NCI-H774 (cell line): ENCODE measurements at places on chromosomes 1 and 21.

- DNase-seq = no peak
These were observed 58.5 kb upstream of the BCAR3 start for GRCh38 chr1:93740157-93740556.

- no peak for DNase-seq
These were observed 31.9 kb upstream of the POFUT2 start for GRCh38 chr21:45319461-45320211.

- peak; percentile 68 for DNase-seq
These were observed 255.9 kb downstream of the NFIA start for GRCh38 chr1:61337981-61338848.

GRCh38 chr1:243849421-243850201 lies 432 bp downstream of the AKT3 start:
- DNase-seq = no peak

GRCh38 chr21:29332461-29333362 lies 34.0 kb downstream of the BACH1 start:
- DNase-seq = no peak

GRCh38 chr1:217526636-217527035 lies 104.3 kb downstream of the GPATCH2 start:
- no peak for DNase-seq

GRCh38 chr1:214993419-214993818 lies 89.1 kb upstream of the KCNK2 start:
- DNase-seq = no peak

DNA sequence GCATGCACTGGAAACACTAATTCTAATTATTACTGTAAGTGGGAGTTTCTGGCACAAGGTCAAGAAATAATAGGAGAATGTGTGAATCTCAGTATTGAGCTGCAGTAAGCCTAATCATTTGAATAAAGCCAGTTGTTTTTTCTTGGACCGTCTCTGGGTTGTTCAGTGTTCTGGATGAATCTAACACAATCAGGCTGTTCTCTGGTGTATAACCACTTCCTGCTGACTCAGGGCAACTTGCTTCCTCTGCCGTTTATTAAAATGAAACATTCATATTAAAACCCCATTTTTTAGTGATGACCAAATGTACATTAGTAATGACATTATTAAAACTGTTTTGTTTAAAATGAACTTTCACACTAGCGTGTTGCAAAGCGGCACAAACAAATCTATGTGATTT lies 273.1 kb upstream of the SNX7 start:
- DNase-seq = no peak

GRCh38 chr1:113930499-113931161 lies 1.5 kb downstream of the HIPK1 start:
- no peak for DNase-seq

DNA sequence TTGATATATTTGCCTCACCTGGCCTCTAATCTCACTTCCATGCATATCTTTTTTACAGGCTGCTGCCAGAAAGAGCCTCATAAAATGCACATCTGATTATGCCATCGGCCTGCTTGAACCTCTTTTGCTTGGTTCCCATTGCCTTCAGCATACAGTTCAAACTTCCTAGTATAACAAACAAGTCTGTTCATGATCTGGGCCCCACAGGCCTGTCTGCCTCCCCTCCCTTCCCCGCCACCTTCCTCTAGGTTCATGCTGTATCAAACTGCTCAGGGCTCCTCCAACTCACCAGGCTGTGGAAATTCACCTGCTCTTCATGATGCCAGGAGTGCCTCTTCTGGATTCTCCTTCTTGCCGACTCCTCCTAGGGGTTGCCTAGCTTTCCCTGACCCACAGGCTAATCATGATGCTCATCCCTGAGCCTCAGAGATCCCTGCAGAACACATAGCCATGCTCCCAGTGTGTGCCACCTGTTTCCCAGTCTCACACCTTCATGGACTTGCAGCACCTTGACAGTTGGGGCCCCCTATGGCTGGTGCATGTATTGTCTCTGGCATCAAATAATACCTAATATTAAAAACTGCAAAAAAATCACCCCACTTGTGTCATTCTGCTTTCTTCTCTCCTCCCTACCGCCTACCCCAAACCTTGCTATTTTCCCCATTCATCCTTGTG lies 33.7 kb upstream of the CD2 start:
- no peak for DNase-seq

DNA sequence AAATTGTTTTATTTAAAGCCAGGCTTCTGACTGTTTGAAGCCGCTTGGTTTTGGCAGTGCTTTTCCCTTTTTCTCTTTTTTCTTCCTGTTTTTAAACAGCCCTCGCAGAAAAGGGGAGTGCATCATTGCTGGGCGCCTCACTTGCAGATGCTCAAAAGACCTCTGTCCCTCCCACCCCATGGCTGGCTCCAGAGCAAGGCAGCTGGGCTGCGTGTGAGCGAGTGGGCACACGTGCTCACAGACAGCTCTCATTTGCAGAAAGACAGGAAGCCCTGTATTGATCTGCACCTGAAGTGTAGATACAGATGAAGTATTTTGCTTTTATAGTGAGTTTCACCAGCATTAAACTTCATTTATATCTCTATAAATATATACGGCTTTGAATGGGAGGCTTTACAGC lies 8.8 kb downstream of the TNR start:
- no peak for DNase-seq

- DNase-seq = no peak
These were observed 10.8 kb downstream of the UTP25 start for GRCh38 chr1:209838537-209838936.

GRCh38 chr1:20903437-20903836 lies 116.3 kb upstream of the HP1BP3 start:
- DNase-seq = no peak

DNA sequence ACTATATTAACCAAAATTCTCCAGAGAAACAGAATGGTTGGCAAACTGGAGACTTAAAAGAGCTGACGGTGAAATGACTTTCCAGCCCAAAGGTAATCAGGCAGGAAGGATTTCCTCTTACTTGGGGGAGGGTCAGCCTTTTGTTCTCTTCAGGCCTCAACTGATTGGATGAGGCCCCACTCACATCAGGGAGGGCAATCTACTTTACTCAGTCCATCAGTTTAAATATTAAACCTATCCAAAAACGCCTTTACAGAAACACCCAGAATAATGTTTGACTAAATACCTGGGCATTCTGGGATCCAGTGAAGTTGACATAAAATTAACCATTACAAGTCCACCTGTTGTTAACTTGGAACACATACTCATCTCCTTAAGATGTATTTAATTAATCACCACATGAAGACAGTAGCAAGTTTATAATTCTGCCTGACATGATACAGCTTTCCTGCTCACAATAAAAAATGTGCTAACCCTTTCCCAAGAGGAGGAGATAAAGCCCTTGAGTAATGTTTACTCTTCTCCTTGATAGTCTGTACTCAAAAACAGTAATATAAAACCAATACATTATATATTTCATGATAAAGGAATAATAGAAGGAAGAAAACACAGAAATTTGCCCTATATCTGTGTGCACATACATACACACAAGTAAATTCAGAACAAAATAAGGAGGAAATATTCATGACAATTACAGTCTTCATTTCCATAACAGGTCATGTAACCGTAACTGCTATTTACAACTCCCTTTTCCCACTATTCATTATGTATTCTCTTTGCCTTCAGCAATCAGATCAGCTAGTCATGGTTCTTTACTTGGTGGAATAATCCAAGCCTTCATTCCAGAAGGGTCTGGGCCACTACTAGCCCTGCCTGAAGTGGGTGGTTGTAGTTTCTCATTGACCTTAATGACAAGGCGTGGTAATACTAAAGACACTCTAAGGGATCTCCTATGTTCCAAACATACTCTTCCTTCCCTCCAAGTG lies 107.5 kb upstream of the RUNX1 start:
- DNase-seq = no peak

- peak; percentile 53 for DNase-seq
These were observed 401.3 kb downstream of the HHAT start for GRCh38 chr1:210730023-210730422.

DNA sequence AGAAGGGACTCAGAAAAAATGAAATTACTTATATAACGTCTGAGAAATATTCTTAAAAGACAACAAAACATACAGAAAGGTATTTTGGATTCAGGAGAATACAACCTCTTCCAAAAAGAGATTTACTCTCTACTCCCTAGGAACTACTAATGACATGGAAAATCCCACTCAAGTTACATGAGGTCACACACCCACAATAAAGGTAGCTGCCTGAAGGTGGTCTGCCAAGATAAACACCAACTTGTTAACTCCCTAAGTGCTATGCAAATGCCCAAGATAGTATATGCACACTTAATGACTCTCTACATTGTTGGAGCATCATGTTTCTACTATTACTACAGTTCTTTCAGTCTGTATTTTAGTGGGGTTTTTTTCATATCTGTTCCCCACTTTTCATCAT lies 26.5 kb downstream of the RERE start:
- DNase-seq = no peak

DNA sequence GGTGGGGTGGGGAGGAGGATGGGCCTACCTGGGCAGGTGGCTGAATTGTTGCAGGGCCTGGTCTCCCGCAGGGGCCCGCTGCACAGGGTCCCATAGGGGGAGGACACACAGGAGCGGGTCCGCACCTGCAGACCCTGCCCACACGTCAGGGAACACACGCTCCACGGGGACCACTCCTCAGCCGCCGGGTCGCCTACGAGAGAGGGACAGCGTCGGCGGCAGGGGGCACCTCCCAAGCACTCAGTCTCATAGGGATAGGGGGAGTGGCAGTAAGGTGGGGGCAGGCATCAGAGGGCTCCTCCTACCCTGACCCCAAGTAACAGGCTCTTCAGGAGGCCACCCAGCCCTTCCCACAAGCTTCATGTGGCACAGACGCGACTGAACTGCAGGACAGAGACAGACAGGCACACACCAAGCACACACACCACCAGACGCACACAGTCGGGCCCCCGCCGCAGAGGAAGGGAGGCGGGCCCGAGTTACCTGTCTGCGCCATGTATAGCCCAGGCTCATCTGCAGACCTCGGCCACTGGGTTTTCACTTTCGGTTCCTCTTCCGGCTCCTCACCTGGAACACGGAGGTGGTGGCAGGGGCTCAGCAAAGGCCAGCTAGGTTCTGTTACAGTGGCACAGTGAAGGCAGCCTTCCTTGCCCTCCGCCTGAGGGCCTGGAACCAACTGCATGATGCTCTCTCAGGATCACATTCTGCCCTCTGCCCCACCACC lies 19.8 kb downstream of the ADGRB2 start:
- no peak for DNase-seq

DNA sequence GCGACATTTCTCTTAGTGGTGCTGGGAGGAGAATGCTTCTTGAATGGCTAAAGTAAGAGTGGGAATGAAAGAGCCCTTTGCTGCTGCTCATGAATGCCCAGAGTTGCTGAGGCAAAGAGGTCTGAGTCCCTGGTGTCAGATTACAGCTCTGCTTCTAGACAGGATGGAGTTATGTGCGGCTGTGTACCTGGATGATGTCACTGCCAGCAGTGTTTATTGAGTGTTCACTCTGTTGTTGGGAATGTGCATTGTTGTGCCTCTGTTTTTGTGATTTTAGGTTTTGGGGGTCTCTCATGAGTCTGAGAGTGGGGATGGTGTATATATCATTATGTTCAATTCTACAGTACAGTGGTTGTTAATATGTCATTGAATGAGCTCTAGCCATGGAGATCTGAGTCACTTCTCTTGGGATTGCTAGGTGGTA lies 2.7 kb downstream of the CDC14A start:
- peak; percentile 34 for DNase-seq

- DNase-seq = no peak
These were observed 19.7 kb upstream of the TLCD4 start for GRCh38 chr1:95097426-95097825.

DNA sequence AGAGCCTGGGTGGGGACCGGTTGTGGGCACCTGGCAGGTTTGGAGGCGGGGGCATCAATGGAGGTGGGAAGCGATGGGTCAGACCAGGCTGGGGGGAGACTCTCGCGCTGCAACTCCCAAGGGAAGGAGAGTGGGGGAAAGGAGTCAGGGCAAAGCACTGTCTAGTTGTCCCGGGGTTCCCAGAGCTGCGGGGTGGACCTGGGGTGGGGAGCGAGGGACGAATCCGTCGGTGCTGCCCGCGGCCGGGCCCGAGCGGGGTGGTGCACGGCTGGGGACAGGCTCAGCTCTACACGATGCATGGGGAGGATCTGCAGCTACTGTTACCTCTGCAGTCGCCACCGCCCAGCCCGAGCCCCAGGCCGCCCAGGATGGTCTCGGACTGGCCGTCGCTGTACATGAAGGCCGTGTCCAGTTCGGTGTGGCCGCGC lies 427 bp downstream of the AKR7A2 start:
- no peak for DNase-seq

- no peak for DNase-seq
These were observed 121.8 kb downstream of the NTNG1 start for GRCh38 chr1:107262467-107263286.

GRCh38 chr1:162284206-162284955 lies 92.3 kb downstream of the SPATA46 start:
- DNase-seq = no peak

- no peak for DNase-seq
These were observed 61.8 kb downstream of the ITPKB start for GRCh38 chr1:226677027-226678020.

DNA sequence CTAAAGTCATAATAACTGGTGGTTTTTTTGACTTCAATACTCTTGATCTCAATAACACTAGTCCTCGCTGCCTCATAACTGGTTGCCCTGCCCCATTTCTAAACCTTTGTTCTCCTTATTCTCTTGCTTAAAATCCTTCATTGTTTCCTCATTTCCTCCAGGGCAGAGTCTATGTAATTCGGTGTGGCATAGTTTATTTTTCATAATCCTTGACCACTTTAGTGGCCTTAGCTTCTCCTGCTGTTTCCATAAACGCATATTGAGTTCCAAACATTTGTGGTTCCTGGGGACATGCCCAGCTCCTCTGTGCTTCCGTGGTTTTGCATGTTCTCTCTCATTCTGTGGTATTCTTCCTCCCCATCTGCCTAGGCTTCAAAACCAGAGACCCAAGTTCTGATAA lies 19.0 kb upstream of the TLCD4 start:
- no peak for DNase-seq

DNA sequence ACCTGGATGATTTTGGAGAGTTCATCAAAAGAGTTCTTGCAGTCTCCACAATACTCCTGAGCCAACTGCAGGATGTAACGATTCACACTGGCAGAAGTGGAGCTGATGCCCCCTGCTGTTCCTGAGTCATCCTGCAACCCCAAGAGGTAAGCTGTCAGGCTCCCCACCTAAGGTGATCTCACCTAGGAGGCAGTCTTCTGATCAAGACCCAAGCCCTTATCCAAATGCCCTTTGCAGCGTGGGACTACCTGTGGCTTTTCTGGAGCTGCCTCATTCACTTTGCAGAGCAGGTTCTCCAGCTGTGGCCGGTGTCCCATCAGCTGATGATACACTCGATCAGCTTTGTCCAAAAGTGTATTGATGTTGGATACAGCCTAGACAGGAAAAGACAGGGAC lies 96.4 kb downstream of the UBR4 start:
- no peak for DNase-seq
